ENCODE measurements at places on chromosomes 2 and 18.

DNA sequence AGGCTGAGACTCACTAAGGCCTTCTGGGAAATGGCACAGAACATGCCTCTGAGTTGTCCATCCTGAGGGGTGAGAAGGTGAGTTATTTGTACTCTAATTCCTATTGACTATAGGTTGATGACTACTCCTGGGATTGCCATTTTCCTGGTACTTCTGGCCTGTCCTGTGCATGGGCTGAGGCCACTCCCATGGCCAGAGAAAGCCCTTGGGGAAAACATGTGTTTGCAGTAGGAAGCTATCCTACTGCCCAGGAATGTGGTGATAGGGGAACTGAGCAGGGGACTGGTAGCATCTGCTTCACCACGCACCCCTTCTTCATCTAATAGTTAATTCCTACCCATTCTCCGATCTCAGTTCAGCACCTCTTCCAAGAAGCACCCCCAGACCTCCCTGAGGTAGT is 62.6 kb upstream of the MEX3C start:
- DNase-seq = no peak

DNA sequence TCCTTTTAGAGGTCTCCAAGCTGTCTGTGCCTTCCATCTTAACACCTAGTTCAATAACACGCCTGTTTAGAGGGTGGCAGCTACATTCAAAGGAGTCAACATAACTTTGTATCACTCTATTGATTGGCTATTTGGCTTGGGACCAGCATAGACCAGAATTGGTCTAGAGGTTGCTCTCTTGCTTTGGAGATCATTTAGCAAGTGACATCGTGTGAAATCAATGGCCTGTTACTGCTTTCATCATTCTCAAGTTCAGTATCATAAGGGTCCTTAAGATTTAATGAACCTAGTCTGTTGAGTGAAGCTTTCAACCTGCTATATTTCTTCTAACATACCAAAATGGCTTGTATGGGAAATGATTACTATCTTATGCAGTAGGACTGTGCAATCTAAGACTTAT is 768.2 kb downstream of the NRXN1 start:
- DNase-seq = no peak

DNA sequence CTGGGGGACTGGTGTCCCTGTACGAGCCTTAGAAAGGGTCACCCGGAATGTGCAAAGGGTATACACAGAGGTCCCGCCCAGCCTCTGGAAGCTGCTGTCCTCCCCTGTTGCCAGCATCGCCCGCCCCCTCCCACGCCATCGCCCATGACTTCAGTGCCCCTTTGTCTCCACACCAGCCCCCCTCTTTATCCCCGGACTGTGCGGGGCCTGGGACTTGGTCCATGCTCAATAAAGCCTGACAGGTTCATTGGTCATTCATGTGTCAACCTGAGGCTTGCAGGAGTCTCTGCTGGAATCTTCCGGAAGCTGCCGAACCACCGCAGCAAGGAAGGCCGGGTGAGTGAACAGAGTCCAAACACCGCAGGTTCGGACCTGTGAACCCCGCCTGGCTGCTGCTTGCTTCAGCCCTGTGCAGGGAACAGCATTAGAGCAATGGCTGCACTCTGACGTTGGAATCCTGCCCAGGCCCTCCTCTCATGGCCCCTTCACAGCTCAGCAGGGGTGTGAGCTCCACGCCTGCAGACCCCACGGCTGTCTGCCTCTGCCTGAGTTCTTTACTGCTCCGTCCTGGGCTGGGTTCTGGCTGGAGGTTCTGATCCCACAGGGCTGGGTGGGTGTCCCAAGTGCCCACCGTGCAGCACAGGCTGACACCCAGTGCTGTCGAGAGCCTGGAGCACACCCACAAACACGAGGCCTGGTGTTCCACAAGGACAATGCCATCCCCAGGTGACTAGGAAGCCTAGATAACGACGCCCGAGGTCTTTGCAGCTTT is 96.5 kb downstream of the SEPTIN10 start:
- DNase-seq = no peak

GRCh38 chr2:53036196-53036595 is 731.4 kb upstream of the CHAC2 start:
- DNase-seq = no peak

DNA sequence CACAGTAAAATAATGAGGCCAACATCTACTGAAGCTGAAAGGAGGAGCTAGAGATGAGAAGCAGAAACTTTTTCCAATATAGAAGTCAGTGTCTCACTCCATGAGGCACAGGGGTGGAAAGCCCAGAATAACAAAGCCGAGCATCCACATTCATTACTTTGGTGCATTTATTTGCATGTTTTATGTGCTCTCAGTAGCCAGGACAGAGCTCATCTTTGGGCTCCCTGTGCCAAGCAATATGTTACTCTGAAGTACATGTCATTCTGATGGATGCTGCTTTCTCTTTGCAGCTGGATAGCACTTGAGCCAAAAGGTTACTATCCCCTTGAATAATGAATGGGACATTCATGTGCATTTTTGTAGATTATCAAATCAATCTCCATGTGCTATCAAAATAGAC is 338.6 kb upstream of the SOX11 start:
- no peak for DNase-seq

DNA sequence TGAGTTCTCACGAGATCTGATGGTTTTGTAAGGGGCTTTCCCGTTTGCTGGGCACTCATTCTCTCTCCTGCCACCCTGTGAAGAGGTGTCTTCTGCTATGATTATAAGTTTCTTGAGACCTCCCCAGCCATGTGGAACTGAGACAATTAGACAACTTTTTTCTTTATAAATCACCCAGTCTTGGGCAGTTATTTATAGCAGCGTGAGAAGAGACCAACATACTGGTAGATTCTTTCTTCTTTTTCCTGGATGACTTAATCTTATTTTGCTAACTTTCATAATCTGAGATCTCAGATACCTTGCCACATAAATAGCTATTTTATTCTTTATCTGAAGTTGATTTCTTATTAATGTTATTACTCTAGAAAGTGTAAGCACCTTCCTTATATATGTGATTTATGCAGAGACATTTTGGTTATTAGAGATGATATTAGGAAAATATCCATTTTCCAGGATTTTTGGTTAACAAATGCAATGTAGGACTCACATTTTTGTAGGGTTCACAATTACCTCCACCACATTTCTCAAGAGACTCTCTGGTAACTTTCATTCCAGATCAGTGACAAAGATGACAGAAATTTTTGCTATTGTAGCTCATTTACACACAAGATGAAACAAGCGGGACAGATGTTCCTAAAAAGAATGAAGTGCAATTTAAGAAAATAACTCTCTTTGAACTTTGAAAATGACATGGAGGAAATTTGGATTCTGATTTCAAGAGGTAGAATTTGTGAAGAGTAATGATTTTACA is 97.9 kb upstream of the RND3 start:
- no peak for DNase-seq

DNA sequence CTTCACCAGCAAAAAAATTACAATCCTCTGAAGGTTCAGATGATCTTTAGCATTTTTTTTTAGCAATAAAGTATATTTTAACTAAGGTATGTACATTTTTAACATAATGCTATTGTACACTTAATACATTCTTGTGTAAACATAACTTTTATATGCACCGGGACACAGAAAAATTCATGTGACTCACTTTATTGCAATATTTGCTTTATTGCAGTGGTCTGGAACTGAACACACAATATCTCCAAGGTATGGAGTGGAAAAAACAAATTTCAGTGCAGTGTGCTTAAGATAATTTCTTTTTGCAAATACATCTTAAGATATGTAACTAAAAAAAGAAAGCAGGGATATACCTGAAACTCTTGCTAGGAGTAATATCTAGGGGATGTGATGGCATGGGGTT is 5.1 kb upstream of the TWSG1 start:
- no peak for DNase-seq

- peak; percentile 27 for DNase-seq
Observed at GRCh38 chr18:79068341-79068936, 755 bp upstream of the ATP9B start.

- no peak for DNase-seq
Observed at GRCh38 chr18:35973650-35974049, 1.2 kb downstream of the RMP24 start.

DNA sequence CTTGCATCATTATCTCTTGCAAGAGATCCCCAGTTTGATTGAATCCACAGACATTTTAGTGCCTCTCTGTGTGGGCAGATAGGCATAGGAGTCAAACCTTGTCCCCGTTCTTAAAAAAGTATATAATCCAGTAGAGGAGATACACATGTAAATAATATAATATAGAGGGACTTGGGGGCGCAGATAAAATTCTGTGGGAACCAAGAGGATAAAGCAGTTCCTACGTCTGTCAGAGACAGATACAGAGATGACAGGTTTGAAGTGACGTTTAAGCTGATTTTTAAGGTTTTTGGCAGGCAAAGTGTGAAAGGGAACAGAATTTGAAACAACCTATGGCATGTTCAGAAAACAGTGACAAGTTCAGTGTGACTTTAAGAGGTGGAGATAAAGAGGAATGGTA is 63.1 kb downstream of the CAB39 start:
- DNase-seq = no peak

DNA sequence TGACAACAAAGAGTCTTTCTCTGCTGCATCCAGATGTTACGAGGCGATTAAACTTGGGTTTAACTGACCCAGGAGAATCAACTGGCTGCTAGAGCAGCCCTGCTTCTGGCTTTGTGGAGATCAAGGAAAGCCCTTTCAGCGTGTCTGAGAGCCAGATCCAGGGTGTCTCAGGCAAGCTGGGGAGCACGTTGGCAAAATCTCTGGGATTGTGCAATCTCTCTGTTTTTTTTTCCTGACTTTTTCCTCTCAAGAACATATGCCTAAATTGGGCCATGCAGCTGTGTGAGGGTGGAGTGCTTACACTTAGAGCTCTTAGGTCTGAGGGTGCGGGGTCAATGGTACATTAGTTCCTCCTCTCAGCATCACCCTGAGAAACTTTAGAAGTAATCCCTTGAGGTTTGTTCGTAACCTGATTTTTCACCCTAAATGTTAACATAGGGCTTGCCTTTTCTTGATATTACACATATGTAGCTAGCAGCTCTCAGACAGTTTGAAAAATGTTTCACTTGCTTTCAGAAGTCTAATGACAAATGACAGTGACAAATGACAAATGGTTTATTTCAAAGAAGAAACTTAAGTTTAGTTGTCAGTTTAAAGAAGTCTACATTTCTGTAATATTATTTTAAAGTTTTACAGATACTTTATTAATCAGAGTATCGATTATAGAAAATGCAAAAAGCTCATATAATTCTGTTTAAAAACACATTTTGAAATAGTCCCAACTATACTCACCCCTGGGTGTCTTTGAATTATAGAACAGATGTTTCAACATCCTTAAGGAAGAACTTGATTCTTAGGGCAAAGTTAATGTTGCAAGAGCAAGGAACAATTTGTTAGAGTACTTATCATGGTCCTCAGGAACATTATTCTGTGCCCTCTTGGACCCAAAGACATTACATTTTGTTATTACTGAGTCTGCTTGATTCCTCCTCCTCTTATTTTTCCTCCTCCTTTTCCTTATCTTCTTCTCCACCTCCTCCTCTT is 38.4 kb upstream of the ZSWIM2 start:
- no peak for DNase-seq

DNA sequence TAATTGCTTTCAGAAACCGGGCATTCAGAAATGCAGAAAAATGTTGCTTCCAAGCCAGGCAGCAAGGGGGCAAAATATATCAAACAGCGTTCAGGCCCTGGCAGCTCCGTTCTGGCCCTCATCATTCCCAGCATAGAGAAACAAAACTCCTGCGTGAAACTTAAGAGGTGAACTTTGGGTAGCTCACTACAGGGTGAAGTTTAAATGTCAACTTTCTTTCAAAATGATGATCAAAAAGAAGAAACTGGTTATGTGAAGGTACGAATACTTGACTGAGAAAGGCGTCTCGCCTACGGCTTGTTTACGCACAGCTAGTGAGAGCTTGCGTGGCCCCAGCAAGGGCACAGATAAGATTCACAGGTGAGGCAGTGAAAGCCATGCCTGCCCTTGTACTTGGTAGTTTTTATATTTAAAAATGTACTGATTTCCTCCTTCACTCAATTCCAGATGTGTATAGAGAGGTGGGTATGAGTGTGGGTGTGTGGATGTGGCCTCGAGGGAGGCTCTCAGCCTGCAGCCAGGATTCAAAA is 127.5 kb downstream of the NFATC1 start:
- peak; percentile 63 for DNase-seq

GRCh38 chr2:47237375-47238334 is 82.5 kb upstream of the STPG4 start:
- peak; percentile 47 for DNase-seq

DNA sequence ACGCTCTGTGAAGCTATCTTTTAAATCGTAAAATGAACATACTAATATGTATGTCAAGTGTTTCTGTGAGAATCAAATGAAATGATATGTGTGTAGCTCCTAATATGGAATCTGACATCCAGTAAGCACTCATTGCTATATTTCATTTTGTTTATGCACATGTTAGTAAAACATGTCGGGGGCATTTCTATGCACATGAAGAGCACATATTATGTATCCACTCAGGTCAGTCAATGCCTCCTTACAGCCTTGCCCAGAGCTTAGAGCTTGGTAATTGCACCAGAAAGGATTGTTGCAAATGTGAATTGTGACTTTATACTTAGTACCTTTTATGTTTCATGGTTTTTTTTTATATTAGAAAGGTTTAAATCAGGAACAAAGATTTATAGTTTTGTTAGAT is 463.7 kb upstream of the HNMT start:
- DNase-seq = no peak

- no peak for DNase-seq
Observed at GRCh38 chr2:105519516-105519915, 120.7 kb upstream of the FHL2 start.

- DNase-seq = no peak
Observed at GRCh38 chr18:7748251-7749007, 181.3 kb downstream of the PTPRM start.

- DNase-seq = no peak
Observed at GRCh38 chr18:58975296-58975695, 110.6 kb downstream of the ZNF532 start.

DNA sequence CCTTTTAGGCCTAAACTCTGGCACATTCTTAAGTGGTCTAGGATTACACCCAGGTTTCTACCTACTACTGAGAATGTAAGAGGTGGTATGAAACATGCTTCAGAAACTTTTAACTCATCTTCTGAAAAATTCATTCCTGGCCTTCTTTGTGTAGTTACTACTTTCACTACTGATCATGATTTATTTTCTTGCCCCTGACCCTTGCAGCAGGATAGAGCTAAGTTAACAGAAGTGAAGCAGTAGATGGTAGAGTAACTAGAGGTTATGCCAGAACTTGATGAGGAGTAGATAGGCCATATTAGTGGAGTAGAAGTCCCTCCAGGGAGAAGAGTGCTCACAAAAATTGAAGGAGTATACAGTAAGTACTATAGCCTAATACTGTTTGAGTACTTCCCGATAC is 75.5 kb upstream of the MSTN start:
- DNase-seq = no peak

Measured in activated CD4-positive, alpha-beta T cell treated with anti-CD3 and anti-CD28 coated beads, Interleukin-2, Interleukin-6, amounts not matched to agents 100 ng/mL and 50 ng/mL, durations not matched to agents 16 hours and 8 hours (primary cell).